ENCODE measurements at places on chromosomes 4 and X.
A peak's percentile ranks its signal among the peaks of the same experiment; 100 is the strongest.

DNA sequence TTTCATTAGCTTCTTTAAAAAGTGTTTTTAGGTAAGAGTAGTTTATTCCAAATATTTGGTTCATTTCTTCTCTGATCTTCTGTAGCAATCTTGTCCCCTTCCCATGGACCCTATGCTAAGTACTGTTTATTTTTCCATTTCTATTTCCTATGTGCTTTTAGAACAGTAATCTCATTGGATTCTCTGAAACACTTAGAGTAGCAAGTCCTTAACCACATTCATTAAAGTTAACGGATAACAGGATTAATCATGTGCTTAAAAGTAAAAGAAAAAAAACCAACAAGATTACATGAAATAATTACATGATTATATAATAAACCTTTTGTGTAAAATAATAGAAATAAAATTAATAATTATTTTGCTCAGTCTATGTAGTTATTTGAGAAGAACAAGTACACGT, 929.7 kb downstream of the C4orf33 start:
- DNase-seq = no peak

GRCh38 chr4:152256996-152257395, 278.9 kb downstream of the FBXW7 start:
- DNase-seq = no peak

DNA sequence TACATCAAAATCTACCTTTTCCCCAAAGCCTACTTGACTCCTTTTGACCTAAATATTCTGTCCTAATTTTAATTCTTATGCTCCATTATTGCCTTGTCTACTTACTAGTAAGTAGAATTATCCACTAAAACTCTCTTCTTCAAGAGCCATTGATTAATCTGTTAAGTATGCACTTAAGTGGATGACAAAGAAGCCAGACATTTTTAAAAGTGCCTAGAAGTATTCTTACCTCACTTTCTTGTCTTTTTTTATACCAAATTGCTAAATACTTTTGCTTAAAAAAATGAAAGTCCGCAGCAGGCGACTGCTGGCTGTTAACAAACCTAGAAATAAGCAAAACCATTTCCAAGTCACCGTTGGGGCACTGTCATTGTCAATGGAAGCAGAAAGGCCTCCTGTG, 20.1 kb upstream of the FRMPD4 start:
- no peak for DNase-seq

- peak; percentile 55 for DNase-seq
These were observed 3.5 kb downstream of the TMSB4X start for GRCh38 chrX:12978205-12979025.

DNA sequence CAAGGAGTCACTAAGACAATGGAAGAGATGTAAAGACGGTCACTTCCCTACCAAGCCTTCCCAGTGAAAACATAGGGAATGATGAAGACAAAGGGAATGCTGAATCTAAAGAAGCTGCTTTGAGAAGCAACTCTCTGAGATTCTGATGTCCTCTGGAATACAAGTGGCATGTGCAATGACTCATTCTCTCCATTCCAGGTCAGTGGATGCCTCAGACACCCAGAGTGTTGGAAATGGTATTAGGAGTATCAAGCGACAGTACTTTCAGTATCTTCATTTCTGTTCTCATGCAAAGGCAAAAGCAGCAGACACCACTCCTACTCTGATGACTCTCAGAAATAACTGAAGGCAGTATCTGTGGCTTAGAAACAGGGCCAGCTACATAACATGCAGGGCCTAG, 102.6 kb downstream of the FSTL5 start:
- DNase-seq = no peak

- no peak for DNase-seq
These were observed 99.0 kb upstream of the QRFPR start for GRCh38 chr4:121479808-121480207.

- DNase-seq = no peak
These were observed 17.6 kb downstream of the SASH3 start for GRCh38 chrX:129797251-129797906.

- DNase-seq = no peak
These were observed 225.3 kb upstream of the CXorf66 start for GRCh38 chrX:140190441-140191108.

DNA sequence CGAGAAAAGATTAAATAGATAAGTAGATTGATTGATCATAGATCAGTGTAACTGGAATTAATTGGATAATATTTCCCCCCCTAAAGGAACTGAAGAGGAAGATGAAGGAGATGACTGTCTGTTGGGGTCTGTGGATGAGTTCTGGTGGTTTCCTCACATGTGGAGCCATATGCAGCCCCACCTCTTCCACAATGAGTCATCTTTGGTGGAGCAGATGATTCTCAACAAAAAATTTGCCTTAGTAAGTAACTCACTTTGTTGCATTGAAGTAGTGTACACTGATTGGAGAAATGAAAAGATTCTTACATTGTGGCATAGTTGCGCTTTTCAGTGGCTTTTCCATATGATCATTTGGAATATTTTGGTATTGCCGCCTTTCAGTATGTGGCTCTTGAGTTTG, 80.4 kb downstream of the NDST3 start:
- no peak for DNase-seq

- DNase-seq = no peak
These were observed 16.8 kb upstream of the C4orf51 start for GRCh38 chr4:145663194-145663593.

DNA sequence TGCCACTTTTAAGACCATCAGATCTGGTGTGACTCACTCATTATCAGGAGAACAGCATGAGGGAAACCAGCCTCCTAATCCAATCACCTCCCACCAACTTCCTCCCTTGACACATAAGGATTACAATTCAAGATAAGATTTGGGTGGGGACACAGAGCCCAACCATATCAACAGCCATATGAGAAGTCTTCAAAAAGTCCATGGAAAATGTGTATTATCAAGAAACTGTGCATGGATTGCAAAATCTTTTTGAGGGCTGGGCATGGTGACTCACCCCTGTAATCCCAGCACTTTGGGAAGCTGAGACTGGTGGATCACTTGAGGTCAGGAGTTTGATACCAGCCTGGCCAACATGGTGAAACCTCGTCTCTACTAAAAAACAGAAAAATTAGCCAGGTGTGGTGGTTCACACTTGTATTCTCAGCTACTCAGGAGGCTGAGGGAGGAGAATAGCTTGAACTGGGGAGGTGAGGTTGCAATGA, 17.8 kb upstream of the RPL39 start:
- DNase-seq = no peak

GRCh38 chr4:143538979-143539669, 25.6 kb downstream of the SMARCA5 start:
- no peak for DNase-seq

- DNase-seq = no peak
These were observed 20.6 kb downstream of the GAB1 start for GRCh38 chr4:143357161-143357845.

DNA sequence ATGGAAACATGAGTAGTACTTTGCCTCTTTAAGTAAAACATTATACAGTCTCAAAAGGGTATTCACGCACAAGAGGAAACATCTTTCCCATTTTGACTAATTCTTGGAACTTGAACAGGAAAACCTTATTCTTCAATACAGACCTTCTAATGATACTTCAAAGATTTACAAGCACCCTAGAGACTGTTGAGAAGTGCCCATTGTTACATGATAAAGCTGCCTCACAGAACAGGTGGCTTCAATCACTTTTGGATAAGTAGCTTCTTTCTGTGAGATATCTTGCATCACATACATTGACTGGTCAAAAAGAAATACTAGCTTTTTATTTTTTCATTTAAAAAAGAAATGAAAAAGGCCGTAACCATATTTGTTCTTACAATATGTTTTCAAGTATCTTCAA, 219.4 kb downstream of the EPHA5 start:
- no peak for DNase-seq

DNA sequence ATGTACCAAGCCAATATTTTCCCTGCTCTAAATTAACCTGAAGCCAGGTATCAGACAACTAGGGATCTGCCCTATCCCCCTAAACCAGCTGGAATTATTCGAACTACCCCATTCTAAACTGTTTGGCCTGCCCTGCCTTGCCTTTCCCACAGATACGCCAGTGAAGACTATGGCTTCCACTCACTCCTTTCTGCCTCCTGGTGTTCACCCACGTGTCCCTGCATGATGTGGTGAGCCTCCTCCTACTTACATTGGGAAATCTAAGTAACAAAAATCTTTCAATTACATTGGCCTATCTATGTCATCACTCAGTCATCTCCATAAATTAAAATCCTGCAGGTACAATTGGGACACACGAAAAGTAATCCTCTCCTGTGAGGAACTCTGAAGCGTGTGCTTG, 6.1 kb upstream of the LDOC1 start:
- no peak for DNase-seq

DNA sequence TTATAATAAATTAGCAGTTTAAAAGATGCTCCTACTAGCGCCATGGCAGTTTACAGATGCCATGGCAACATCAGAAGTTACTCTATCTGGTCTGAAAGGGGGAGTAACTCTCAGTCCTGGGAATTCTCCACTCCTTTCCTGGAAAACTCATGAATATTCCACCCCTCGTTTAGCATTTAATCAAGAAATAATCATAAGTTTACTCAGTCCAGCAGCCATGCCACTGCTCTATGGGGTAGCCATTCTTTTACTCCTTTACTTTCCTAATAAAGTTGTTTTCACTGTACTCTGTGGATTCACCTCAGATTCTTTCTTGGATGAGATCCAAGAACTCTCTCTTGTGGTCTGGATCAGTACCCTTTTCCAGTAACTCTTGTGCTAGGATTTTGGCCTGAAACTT, 52.3 kb downstream of the GUCY1B1 start:
- DNase-seq = no peak

GRCh38 chr4:174686826-174687225, 142.2 kb downstream of the GLRA3 start:
- no peak for DNase-seq

DNA sequence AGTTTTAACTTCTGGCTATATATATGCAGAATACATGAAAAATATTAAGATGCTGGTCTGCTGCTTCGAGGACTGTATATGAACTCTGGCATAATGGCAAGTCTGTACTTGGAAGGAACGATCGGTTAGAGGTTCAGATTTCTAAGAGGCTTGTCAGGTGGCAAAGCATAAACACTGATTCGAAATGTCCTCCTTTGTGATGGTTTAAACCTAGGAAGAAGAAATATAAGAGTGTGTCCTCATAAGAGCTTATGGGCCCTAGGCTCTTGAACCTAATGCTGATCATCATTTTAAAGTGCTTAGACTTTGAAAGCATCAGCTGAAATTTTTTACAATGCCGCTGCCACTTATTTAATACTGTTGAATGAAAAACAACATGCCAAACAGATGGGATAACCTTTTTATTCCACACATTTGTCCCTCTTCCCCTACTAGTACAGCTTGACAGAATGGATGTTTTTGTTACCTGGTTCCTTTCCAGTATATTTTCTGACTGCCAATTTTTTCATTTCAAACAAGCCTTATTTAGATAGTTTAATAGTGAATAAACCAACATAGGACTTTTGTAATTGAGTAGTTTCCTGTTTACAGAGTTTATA, 8.8 kb downstream of the SPRY1 start:
- DNase-seq = no peak

DNA sequence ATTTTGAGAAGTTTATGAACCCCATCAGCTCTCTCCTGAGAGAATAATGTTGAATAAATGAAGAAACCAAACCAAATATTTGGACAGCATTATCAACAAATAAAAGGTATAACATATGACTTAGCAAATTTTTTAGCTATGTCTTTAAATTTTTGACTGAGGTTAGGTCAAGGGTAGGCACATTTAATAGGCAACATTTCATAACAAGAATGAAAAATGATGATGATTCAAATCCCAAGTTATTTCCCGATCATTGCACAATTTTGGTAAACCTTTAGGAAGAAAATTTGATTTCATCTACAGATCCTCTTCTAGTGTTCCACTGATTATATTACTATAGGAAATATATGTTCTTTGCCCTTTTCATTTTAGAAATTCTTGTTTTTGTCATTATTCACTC, 123.7 kb upstream of the TLR3 start:
- no peak for DNase-seq

GRCh38 chr4:139028191-139028661, 12.6 kb downstream of the NOCT start:
- DNase-seq = peak; percentile 75

- no peak for DNase-seq
These were observed 1157.3 kb downstream of the PCDH7 start for GRCh38 chr4:31877429-31877828.

DNA sequence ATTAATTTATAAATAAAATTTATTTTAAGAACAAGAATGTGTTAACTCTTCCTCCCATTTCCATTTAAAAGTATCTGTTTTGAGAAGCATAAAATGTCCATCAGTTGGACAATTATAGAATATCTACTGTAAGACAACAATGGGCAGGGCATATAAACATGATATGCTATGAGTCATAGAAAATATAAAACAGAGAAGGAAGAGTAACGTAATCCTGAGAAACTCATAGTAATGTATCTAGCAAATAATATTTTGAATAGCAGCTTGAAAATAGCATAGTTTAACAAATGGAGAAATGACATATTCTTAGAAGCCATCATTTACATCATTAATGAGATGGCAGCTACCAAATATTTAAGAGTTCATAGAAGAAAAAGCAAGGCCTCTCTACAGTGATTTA, 820.3 kb upstream of the PCDH10 start:
- DNase-seq = no peak

- DNase-seq = no peak
These were observed 60.3 kb downstream of the USP11 start for GRCh38 chrX:47293106-47293505.

DNA sequence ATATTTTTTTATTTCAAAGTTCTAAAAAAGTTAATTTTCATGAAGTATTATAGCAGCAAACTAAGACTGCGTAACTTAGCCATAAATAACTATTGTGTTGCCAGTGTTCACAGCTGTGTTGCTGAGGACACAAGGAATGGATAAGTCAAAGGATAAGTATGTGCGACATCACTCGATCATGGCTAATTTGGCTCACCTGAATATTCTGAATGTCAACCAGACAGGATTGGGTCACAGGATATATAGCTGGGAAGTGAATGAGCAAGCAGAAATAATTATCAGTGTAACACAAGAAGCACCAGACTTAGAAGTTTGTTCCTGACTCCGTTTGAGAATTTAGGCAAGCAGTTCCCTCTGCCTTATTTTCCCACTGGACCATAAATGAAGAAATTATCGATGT, 33.9 kb downstream of the PRDM8 start:
- DNase-seq = no peak

- no peak for DNase-seq
These were observed 200.3 kb downstream of the STPG2 start for GRCh38 chr4:97942951-97943350.

- peak; percentile 50 for DNase-seq
These were observed at the start of gene GABRE for GRCh38 chrX:151974336-151975227. TSS of gene GABRE (minus strand) at chrX:151974676. CDS start at chrX:151974625, 51 bp downstream.

DNA sequence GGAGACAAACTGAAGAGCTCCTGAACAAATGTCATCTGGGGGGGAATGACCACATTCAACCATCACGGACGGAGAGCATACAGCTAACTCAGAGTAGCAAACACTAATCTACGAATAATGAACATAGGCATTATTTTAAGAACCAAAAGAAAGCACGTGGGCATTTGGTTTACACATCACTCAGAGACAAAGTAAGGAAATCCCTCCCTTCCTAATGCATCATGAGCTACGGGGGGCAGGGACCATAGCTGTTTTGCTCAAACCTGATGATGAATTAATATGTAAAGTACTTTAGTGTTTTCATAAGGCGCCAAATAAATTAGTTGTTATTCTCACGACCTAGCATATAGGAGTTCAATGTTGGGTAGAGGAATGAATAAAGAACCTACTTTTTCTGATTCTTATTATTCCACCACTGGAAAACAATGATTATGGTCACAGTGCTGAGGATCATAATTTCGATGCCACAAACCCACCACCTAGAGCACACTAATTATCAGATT, 11.7 kb upstream of the TMEM156 start:
- no peak for DNase-seq

Data from left cardiac atrium (tissue), 4 donors.